Inflammatory macrophage treated with lipopolysaccharide for 4 hours (primary cell): ENCODE measurements at places on chromosomes 5 and 9.
A peak's percentile ranks its signal among the peaks of the same experiment; 100 is the strongest.

DNA sequence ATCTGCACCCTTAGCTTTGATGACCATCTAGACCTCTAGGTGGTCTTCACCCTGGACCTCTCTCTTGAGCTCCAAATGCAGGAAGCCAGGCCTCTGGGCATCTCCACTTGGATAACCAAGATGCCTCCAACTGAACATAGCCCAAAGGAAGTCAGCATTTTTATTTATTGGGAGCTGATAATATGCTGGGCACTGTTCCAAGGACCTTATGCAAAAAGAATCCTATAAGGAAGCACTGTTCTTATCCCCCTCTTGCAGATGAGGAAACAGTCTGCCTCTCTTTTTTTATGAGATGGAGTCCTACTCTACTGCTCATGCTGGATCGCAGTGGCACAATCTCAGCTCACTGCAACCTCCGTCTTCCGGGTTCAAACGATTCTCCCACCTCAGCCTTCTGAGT is 219.9 kb downstream of the CDK5RAP2 start:
- no peak for DNase-seq

- DNase-seq, result peak; percentile 8
Measured at GRCh38 chr5:34957857-34958690, 28.7 kb downstream of the DNAJC21 start.

- DNase-seq, result no peak
Measured at GRCh38 chr5:150638053-150638444, 2.4 kb upstream of the SYNPO start.

DNA sequence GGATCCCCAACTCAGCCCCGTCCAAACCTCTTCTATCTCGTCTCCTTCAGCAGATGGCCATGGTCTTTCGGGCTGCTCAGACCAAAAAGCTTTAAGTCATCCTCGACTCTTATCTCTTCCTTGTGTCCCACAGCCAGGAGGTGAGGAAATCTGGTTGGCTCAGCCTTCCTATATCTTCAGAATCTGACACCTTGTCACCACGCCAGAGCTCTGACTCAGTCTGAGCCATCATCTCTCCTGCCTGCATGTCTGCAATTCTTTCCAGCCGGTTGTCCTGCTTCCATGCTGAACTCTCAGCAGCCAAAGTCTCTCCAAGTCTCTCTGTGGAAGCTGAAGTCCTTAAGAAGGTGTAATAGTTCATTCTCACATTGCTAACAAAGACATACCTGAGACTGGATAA is 419.3 kb upstream of the ADAMTS16 start:
- DNase-seq, result no peak

DNA sequence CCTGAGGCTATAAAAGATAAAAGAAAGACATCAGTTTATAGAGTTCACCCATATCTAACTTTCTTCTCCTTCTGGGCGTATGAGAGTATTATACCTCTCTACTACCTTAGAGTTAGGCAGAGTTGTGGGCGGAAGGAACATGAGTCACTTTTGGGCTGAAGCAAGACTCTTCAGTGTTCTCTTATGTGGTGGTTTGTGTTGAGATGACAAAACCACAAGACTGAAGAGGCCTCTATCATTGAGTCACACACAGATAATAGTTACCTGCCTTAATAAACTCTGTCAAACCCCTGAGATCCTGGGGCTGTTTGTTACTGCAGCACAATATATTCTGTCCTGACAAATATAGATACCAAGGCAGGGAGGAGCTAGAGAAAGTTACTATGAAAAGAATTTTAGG is 184.2 kb downstream of the EFNA5 start:
- peak; percentile 42 for DNase-seq

- DNase-seq, result no peak
Measured at GRCh38 chr5:125715216-125715615, 708.0 kb upstream of the GRAMD2B start.

DNA sequence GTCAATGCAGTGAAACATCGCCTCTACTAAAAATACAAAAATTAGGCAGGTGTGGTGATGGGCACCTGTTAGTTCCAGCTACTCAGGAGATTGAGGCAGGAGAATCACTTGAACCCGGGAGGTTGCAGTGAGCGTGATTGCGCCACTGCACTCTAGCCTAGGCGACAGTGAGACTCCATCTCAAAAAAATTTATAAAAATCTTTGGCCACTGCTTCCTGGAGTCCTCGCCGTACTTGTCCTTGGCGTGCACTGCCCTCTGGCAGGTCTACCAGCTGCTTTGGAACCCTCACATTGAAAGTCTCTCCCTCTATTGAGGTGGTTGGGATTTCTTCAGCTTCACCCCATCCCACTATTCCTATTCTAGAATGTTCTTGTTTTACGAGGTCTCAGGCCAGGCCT is 25.0 kb downstream of the DYNC2I2 start:
- DNase-seq, result no peak

- DNase-seq, result peak; percentile 56
Measured at GRCh38 chr9:127971357-127972235, 9.2 kb downstream of the EEIG1 start.

DNA sequence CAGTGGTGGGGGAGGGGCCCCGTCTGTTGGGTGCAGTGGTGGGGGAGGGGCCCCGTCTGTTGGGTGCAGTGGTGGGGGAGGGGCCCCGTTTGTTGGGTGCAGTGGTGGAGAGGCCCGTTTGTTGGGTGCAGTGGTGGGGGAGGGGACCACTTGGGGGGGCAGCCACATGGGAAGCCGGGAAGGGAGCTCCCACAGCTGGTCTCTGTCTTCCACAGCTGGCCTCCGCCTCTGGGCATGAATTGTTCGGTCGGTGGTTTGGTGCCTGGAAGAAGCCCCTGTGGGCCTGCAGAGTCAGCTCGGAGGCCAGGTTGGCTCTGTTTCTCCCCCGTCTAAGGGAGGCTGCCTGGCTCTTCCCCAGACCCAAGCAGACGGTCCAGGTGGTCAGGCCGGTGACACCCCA is 69.3 kb downstream of the COL5A1 start:
- DNase-seq, result no peak

- DNase-seq, result no peak
Measured at GRCh38 chr5:67190861-67191260, 5.7 kb downstream of the CD180 start.

GRCh38 chr9:98784831-98785806 is 11.2 kb downstream of the ANKS6 start:
- no peak for DNase-seq

DNA sequence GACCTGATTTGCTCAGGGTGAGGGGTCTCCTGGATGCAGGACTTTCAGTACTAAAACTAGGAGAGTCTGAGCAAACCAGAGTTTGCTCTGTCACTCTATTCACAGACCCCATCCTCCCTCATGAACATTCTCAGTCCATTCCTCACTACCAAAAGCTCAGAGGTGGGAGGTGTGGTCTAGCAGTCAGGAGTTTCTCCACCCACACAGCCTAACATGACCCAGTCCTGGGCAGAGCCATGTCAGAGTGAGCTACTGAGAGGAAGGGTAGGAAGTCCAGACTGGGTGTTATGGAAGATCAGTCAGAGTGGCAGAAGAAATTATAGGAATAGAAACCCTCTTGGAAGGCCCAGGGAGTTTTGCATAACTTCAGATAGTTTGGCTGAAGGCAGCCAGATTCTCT is 113.3 kb upstream of the GRAMD2B start:
- DNase-seq, result no peak

DNA sequence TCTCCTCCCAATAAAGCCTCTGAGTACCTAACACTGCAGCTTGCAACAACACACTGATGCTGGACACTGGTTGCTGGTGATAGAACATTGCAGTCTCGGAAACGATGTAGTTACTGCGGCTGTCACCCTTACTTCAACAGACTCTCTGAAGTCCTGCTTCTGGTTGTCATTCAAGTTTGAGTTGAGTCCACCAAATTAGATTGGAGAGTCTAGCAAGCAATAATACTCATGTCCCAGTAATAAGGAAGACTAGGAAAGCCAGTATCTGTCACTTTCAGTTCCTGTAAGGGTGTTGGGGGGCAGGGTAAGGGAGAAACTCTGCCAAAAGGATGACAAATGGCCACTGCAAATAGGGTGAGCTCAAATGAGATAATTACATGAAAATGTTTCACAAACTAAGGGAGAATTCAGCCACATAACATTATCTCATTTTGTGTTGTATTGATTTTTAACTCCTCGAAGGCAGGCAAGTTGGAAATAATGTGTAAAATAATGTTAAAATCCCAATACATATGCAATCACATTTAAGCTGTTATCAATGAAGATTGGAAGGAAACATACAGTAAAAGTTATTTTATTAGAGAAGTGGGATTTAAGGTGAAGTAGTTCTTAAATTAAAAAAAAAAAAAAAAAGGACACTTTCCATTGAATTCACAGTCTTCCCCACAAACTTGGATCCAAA is 849 bp upstream of the IFT74 start:
- DNase-seq, result peak; percentile 91

GRCh38 chr5:149667084-149667828 is 62.9 kb upstream of the PPARGC1B start:
- DNase-seq, result peak; percentile 72

DNA sequence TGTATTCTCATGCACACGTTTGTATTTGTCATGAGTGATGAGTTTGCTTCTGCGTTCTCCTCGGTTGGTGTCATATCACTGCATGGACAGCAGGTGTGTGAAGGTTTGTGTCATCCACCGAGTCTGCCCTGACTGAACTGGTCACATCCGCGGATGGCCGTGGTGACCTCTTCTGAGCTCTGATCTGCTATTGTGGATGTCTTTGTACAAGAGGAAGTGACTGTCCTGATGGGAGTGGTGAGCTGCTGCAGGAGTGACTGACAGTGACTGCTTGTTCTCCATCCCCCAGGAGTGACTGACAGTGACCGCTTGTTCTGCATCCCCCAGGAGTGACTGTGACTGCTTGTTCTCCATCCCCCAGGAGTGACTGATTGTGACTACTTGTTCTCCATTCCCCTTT is 69.9 kb downstream of the EHMT1 start:
- peak; percentile 70 for DNase-seq

DNA sequence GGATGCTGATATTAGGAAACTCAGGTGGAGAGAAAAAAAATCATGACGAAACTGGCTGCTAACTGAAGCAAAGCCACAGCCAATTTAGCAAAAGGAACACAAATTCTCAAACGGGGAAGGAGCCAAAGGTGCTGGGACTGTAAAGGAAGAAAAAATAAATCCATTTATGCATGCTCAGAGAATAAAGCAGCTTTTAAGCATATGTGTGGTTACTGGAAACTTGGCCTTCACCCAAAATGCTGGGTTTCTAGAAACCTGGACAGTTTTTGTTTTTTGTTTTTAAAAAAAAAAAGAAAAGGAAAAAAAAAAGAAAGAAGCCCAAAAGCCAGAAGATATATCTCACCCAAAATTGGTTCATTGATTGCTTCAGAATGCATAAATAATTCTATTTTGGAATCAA is 8.0 kb downstream of the WHRN start:
- no peak for DNase-seq

DNA sequence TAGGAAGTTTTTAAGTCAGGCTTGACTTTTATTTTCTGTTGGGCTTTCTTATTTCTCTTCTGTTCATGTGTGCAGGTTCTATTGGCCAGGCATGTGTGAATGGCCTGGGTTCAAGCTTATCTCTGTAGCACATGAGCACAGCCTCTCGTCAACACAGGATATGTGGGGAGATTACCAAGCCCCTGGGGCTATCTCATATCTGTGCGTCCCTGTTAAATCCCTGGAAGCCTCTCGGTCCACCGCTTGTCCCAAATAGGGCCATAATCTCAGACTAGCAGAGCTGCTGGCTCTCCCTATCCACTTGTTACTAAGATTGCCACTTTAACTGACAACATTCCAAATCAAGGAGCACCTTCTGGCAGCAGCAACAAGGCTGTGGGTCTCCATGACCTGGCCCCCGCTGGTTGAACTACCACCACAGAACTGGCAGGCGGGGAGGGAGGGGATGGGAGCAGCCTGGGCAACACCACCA is 28.4 kb upstream of the EBF1 start:
- DNase-seq, result no peak

- DNase-seq, result no peak
Measured at GRCh38 chr5:53173083-53173482, 63.5 kb upstream of the MOCS2 start.

- DNase-seq, result no peak
Measured at GRCh38 chr9:68750786-68751185, 45.7 kb downstream of the PIP5K1B start.

DNA sequence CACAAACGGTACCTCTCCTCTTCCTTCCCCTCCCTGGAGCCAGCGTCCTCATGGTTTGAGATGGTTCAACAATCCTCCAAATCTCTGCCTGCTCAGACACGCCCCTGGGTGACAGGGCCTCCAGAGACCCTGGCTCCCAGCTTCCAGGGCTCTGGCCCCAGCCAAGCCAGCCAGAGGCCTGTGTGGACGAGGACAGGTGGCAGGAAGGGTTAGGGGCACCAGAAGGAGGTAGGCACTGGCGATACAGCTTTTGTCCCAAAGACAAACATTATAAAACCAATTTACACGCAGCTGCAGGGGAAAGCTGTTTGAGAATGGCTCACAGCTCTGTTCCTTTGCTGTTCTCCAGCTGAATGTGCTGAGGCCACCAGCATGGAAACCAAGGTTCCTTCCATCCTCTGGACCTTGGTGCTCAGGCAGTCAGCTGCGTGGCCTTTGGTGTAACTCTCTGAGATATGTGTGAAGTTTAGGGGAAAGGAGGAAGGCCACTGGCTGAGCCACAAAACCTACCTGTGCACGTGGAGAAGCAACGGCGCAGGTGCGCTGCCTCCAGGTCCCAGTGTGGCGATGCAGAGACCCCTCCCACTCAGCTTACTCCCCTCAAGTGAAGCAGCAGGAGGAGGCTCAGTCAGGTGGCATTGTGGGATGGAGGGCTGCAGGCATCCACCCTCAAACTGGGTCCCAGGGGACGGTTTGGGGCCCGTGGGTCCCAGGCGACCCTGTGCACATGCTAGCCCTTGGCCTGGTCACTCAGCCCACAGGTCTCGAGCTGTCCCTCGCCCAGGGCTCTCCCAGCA is 4.3 kb upstream of the QRFP start:
- DNase-seq, result no peak

- no peak for DNase-seq
Measured at GRCh38 chr5:132675936-132676689, 2.3 kb downstream of the IL4 start.

GRCh38 chr9:97695995-97696802 is 941 bp downstream of the XPA start:
- DNase-seq, result peak; percentile 50

- no peak for DNase-seq
Measured at GRCh38 chr5:179812997-179813607, 6.4 kb upstream of the MGAT4B start.

GRCh38 chr5:140977003-140977402 is 10.7 kb downstream of the PCDHAC2 start:
- peak; percentile 1 for DNase-seq

DNA sequence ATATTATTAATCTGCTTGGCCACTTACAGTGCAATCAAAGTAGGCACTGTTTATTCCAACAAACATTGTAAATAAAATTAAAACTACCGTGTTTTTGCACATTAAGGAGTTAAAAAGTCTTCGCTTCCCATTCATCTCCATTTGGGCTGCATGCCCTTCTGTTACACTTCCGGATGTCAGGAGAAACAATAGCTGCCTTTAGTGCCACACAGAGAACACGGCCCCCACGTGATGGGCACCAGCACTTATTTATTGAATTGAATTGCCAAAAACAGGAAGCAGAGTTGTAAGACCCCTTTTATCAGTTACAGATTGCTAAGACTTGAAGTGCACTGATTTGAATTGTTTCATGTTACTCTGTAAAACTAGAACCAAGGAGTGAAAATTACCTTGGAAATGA is 80.4 kb downstream of the LHFPL2 start:
- no peak for DNase-seq
